Activated CD4-positive, alpha-beta T cell treated with anti-CD3 and anti-CD28 coated beads for 36 hours (primary cell): ENCODE measurements at places on chromosomes 16 and 17. TPM values are rescaled to one million over a fixed set of nuclear protein-coding genes. Genes with fewer than 3 reads are reported as not detected.

The ASGR1 gene
- 1.1 TPM for total RNA-seq

The DHRS7C gene
- not detected for total RNA-seq

The GABARAPL2 gene
- total RNA-seq = 58.0 TPM

The SLC16A5 gene
- 6.0 TPM for total RNA-seq

The CLEC3A gene
- total RNA-seq = not detected

The SLC2A4 gene
- 0.16 TPM for total RNA-seq

The GPRC5C gene
- 0.97 TPM for total RNA-seq

The PIMREG gene
- total RNA-seq = 10.0 TPM

The ABCC1 gene
- total RNA-seq = 57.8 TPM

The CYBA gene
- total RNA-seq = 200 TPM

The KRT15 gene
- not detected for total RNA-seq

The ZCCHC14 gene
- total RNA-seq = 10.1 TPM

The TBC1D26 gene
- 0.30 TPM for total RNA-seq

The TMED6 gene
- total RNA-seq = 1.3 TPM

The SLC38A8 gene
- total RNA-seq = not detected

The SOST gene
- not detected for total RNA-seq

The ATP2A1 gene
- 3.4 TPM for total RNA-seq

The CDRT4 gene
- total RNA-seq = 3.6 TPM

The DYNC1LI2 gene
- total RNA-seq = 35.7 TPM
